ENCODE measurements at places on chromosomes 5 and 9.
A peak's percentile ranks its signal among the peaks of the same experiment; 100 is the strongest.

GRCh38 chr9:20981486-20981885 is 50.0 kb downstream of the HACD4 start:
- DNase-seq, result no peak

GRCh38 chr5:134003064-134003816 is 1.5 kb downstream of the VDAC1 start:
- DNase-seq, result peak; percentile 14

GRCh38 chr5:32095261-32095671 is 78.9 kb downstream of the GOLPH3 start:
- DNase-seq, result no peak

DNA sequence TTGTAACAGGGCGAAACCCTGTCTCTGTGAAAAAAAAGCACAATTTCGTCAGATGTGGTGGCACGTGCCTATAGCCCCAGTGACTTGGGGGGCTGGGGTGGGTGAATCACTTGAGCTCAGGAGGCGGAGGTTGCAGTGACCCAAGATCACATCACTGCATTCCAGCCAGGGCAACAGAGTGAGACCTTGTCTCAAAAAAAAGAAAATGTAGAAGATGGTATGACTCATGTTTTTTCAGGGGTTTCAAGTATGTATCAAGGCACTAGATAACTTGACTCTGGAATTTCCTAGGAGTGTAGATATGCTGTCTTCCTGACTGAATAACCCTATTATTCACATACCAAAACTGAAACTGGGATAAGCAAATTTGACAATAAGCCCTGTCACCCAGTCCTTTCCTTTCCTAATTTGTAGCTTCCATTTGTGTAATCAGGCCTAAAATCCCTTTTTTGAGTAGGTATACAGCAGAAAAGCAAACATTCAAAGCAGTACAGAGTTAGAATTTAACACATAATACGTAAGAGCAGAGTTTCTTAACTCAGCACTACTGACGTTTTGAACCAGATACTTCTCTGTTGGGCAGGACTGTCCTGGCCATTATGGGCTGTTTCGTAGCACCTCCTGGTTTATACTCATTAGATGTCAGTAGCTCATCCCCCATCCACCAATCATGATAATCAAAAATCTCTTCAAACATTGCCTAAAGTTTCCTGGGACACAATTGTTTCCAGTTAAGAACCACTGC is 17.3 kb upstream of the ANKRD18B start:
- peak; percentile 32 for DNase-seq

DNA sequence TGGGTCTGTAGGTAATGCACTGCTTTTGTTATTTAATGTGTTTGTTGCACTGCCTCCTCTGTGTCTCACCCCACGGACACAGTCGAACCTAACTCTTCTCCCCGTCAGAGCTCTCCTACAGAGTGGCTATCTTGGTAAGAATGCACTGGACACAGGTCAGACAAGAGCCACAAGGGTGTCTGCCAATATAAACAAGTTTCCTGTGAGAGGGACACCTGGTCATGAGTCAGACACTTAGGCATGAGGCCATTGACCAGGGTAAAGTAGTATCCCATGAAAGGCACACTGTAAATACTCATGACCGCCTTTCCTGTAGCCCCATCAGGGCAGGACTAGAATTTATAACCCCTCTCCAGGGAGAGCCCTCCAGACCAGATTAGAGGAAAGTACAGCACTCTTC is 115.5 kb downstream of the SLC12A2 start:
- DNase-seq, result no peak

- no peak for DNase-seq
Measured at GRCh38 chr9:126851286-126851880, 9.1 kb upstream of the ZBTB34 start.

DNA sequence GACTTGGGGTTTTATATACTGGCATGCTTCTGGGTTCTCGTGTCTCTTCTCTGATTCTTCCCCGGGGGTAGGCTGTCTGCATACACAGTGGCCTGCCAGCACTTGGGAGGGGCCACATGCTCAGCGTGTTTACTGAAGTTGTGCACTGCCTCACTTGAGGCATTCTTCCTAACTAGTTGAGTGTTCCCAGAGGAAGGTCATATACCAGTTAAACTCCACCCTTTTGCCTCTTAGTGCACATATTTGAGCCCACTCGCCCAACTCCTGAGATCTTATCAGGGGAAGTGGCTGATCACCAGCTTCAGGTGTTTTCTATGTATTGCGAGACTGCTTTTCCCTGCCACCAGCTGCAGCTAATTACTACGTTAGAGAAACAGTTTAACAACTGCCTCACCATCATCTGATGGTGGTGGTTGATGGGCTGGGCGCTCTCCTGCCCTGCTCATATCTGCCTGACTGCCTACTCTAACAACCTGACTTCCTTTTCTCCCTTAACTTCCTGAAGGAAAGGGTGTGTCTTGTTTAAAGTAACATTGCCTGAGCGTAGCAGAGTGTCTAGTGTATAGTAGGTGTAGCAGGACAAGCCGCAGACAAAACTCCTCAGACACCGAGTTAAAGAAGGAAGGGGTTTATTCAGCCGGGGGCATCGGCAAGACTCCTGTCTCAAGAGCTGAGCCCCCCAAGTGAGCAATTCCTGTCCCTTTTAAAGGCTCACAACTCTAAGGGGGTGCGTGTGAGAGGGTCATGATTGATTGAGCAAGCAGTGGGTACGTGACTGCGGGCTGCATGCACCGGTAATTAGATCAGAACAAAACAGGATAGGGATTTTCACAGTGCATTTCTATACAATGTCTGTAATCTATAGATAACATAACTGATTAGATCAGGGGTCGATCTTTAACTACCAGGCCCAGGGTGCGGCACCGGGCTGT is 60.1 kb upstream of the CLINT1 start:
- DNase-seq, result no peak

DNA sequence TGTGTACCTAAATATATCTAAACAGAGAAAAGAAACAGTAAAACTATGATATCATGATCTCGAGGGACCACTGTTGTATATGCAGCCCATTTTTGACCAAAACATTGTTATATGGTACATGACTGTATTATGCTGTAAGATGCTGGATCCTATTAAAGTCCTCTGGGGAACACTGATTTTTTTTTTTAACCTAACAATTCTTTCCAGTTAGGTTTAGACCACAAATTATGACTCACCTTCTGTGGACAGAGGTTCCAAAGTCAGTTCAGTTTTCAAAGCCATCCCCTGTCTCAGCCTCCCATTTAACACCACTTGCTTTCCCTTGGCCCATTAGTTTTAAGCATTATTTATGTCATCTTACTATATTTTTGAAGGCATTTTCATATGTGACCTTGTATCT is 27.1 kb downstream of the TRMO start:
- no peak for DNase-seq

GRCh38 chr5:118818604-118819003 is 169.7 kb downstream of the DTWD2 start:
- DNase-seq, result no peak

DNA sequence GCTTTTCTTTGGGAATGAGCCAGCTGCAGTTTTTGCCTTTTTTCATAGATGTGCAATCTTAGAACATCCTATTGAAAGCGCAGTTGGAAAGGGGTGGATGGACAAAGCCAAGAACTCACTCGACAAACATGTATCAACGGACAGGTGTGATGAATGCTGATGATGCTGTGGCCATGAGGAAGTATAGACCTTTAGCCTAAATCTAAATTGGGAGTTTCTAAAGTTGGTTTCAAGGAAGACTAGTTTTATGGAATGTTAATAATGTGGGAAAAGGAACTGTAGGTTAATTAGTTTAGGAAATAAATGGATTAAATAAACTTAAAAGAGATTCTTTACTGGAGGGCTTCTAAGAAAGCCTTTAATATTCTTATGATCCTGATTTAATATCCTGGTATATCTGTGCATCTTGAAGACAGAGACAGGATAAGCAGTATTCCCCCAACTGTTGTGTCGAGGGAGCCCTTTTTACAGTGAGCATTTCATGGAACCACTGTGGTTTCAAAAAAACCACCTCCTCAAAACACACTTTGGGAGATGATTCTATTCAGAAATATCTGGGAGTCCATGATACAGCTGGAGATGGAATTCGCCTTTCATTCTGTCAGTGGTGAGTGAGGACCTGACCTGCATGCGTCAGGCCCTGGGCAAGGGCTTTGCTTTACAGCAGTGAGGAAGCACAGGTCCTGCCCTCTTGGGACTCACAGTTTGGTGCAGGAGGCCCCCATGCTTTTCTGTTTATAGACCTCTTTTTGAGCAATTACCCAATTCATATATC is 82.6 kb downstream of the AOPEP start:
- no peak for DNase-seq

DNA sequence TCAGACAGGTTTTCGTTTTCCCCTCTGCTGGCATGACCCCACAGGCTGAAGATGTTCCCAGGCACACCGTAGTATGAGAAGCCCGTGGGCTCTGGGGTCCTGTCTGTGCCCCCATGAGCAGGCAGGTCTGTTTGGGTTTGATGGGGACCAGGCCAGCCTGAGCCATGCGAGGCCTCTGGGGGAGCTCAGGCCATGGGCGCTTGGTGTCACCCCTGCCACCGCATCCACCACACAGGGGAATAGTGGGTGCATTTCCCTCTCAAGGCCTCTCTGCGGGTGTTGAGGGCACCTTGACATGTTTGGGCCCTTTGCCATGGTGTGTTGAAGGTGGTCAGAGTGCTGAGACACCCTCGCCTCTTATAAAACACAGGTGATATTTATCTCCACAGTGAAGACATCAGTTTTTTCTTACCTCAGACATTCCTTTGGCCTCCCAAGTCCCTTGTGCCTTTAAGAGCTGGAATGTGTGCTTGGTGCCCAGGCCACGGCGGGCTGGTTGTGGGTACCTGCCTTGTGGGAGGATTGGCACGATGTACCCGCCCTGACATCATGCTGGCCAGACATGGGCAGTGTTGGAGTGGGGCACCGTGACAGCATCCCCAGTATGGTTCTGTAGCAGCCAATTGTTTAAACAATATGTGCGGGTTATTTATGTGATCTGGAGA is 68.3 kb downstream of the WNK2 start:
- DNase-seq, result no peak

GRCh38 chr5:90690307-90690706 is 131.7 kb downstream of the ADGRV1 start:
- no peak for DNase-seq

DNA sequence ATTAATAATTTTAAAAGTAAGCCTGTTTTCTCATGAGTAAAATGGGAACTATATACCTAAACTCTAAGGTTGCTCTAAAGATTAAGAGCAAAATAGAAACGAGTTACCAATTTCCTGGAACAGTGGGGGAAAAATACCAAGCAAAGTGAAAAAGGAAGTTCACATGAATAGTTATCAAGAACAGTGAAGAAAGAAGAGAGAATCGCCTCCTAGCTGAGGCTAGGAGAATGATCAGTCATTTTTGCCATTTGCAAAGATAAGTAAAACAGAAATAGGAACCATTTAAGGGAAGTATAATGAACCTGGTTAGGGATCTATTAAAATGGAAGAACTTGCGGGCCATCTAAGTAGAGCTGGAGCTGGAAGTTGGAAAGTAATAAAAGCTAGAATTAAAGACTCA is 50.7 kb downstream of the P4HA2 start:
- DNase-seq, result no peak

- DNase-seq, result no peak
Measured at GRCh38 chr9:2448193-2448738, 173.3 kb upstream of the VLDLR start.

GRCh38 chr5:73954381-73954780 is 328.4 kb downstream of the ARHGEF28 start:
- no peak for DNase-seq

DNA sequence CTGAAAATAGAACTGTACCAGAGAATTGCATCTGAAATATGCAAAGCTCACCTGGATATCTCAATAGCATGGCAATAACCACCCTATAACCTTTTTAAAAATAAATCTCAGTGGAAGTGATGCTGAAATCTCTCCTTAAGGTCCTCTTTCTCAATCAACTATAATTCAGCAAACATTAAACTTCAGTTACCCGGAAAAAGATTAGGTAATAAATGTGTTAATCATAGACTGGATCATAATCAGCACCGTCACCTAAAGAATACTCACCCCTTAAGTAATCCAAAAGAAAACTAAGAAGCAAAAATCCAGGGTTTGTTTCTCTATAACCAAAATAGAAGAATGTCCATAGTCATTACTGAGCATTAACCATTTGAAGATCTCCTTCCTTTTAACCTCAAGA is 44.3 kb upstream of the DENND4C start:
- DNase-seq, result no peak

DNA sequence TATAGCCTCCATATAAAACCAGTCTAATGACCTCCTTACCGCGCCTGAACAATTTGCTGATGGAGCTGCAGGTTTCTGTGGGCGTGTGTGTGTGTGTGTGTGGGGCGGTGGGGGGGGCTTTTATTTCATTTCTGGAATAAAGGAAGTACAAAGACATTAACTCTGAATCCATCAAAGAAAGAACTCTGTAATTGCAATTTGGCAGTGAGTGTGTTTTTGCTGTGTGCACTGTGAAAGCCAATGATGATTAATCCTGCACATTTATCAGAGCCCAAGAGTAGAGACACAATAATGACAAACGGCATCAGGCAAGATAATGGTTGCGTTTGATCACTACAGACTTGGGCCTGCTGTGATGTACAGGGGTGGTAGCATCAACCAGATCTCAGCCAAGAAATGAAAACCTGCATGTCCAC is 29.3 kb upstream of the NDFIP1 start:
- DNase-seq, result no peak

DNA sequence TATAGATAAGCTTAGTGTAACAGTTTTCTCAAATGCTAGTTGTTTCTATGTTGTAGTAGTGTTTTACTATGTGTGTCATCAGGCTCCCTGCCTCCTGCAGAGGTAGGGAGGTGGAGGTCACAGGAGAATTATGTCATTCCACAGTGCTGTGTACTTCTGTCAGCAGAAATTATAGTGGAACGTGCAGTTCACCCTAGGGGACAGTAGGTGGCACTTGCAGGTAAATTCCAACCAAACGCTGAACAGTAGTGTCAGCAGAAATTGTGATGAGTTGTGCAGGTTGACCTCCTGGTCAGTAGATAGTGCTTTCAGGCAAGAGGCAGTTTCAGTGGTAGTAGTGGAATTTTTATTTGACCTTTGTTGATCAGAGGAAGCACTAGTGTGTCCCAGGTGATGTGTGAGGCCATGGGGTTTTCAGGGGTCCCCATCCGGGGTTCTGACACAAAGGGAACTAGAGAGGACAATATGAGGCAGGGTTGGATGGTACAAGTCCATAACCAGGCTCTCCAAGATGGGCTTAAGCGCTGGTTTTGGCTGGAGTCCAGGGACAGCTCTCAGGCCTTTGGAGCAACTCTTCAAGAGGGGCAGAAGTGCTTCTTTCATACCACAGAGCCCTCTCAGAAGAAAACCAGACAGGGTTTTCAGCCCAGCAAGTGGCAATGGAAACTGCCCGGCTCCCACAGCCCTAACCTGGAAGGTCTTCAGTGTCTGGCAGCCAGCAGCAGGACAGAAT is 402.9 kb downstream of the CYLC2 start:
- DNase-seq, result no peak

Data from stimulated activated CD8-positive, alpha-beta memory T cell treated with anti-CD3 and anti-CD28 coated beads, Interleukin-15, amount 100 ng/mL, for 48 hours (primary cell).